Stimulated activated CD4-positive, alpha-beta T cell treated with anti-CD3 and anti-CD28 coated beads, Interleukin-1b, Interleukin-23, amount 100 ng/mL, for 4 hours (primary cell): ENCODE measurements at places on chromosomes 12 and 14.

DNA sequence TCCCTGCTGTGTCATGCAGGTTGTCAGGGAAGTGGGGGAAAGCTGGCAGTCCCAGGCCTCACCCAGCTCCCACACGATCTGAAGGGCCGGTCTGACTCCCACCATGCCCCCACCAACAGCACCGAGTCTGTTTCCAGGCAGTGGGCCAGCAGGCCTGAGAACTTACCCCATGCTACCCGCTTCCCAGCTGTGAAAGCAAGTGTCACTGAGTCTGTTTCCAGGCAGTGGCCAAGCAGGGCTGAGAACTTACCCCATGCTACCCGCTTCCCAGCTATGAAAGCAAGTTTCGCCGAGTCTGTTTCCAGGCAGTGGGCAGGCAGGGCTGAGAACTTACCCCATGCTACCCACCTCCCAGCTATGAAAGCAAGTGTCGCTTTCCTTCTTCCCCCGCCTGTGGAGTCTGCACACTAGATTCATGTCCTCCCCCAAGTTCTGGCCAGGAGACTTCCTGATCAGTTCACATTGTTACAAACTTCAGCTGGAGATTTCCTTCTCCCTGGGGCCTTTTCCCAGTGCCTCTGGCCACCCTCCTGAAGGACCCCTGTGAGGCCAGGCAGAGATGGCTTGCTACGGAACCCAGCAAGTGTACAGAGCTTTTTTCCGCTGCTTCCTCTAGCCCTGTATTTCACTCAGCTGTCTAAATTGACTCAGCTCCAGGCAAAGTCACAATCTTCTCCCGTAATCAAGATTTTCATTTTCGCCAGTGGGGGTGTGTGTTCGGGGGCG is 435.4 kb downstream of the TMTC2 start:
- DNase-seq: no peak

DNA sequence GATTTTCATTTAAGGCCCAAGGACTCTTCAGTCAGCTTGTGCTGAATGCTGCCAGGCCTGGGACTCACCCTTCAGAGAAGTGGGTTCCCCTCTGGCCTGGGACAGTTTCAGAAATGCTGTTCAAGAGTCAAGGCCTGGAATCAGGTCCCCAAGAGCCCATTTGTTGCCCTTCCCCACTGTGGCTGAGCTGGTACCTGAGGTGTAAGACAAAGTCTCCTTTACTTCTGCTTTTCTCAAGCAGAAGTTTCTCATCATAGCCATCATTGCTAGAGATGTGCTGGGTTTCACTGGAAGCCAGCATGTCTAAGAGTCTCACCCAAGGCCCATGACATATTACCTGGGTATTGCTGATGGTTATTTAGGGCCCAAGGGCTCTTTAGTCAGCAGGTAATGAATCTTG is 8.9 kb downstream of the FANCM start:
- no peak for DNase-seq

GRCh38 chr12:2696136-2696535 is 98.6 kb upstream of the FKBP4 start:
- no peak for DNase-seq

DNA sequence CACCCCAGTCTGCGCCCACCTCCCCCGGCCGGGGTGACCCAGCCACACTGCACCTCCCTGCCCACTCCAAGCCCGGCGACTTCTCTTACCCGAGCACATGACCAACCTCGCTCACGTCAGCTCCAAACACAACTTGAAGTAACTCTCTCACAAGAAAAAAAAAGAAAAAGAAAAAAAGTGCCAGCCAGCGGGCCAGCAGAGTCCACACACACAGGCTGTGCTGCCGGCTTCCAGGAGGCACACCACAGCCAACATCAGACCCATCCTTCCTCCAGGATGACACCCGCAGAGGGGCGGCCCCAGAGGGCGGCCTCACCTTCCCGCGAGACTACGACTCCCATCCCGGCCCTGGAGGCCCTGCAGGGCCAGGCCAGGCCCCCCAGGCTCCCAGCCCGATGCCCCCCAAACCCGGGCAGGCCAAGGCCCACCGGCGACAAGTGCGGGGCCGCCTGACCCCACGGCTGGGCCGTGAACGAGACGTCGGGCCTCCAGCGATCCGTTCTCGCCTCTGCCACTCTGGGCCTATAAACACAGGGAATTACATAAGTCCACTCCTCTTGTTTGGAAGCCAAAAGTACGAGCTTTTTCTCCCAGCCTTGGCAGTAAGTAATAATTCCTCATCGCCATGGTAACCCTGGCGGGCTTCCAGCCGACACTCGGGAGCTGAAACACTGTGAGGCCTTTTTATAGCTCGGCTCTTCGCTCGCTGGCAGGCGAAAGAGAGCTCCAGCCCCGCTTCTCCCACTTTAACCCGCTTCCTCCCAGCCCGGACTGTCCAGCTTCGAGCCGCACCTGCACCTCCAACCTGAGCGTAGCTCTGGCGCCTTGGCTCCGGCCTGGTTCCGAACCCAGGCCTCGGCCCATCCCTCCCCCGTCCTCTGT is 49.1 kb downstream of the NCOR2 start:
- no peak for DNase-seq

DNA sequence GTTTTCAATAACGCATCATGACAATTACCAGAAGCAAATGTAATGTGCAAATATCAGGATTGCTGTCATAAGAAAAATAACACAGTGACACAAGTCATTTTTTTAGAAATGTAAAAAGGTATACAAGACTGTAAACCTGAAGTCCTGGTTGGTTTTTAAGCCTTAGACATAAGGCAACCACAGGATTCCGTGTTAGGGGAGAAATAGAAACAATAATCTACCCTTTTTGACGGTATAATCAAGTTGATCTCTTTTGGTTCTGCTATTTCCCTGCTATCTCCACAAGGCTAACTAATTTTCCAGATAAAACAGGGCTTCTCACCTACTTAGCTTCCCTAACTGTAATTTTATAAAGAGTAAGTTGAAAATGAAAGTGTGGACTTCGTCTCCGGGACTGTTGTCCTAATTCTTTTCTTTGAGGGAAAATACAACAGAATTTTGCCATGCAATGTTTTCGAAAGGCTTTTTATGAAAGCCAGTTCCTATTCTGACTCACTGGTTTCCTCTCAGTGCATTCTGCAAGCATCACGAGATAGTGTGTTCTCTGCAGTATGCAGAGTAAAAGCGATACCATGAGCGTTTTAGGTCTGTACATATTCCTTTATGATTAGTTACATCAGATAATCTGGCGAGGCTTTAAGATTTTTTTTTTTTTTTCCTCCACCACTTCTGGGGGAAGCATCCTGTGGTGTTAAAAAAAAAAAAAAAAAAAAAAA is 10.6 kb downstream of the MYO1H start:
- no peak for DNase-seq

- no peak for DNase-seq
Observed at GRCh38 chr14:54617467-54617866, 50.5 kb downstream of the SAMD4A start.
